SJSA1 (cell line): ENCODE measurements at places on chromosomes 12 and 14. TPM values are rescaled to one million over a fixed set of nuclear protein-coding genes. Genes with fewer than 3 reads are reported as not detected.
A peak's percentile ranks its signal among the peaks of the same experiment; 100 is the strongest.

DNA sequence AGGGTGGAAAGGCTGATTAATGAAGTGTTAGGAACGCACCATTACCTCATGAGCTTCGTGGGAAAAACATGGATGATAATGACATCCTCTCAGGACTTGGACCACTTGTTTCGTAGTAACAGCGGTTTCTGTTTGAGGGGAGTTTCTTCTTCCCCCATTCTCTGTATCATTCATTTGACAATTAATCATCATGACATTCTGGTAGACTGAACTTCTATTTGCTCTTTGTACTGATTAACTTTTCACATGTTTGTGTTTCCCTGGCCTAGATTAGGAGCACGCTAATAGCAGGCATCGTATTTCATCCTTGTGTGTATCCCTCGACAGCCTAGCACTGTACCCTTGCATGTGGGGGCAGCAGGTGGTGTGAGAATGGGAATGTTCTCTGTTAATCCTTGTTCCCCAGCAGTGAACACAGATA lies 8.0 kb downstream of the LRRC74A start:
- no peaks in the 10 kb centered on the region for H3K4me1 ChIP-seq
- H3K27me3 ChIP-seq = peaks cover 21% of the 10 kb centered on the region
- no peak for DNase-seq
- H3K27ac ChIP-seq = no peak overlapping the region

DNA sequence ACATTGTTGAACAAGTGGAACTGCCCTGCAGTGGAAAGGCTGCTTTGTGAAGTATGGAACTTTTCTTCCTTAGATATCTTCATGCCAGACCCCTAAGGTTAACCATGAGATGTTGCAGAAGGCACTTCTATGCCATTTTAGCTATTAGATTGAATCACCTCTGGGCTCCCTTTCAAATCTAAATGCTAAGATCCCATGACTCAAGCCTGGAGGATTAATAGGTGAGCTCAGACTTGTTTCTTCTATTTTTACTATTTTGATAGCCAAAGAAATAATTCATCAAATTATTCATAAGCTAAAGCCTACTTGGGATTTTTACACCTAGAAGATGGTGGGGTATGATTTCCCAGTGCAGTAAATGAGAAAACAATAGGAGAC lies 64.3 kb downstream of the DAD1 start:
- H3K4me3 ChIP-seq = no peak overlapping the region
- no peak overlapping the region for H3K27ac ChIP-seq
- DNase-seq = no peak
- H3K4me1 ChIP-seq = peaks cover 35% of the 10 kb centered on the region
- peaks cover 17% of the 10 kb centered on the region for H3K36me3 ChIP-seq

GRCh38 chr12:48021485-48022179 lies 17.4 kb upstream of the COL2A1 start:
- H3K4me1 ChIP-seq = no peaks in the 10 kb centered on the region
- no peaks in the 10 kb centered on the region for H3K36me3 ChIP-seq
- peak; percentile 86 for DNase-seq
- H3K27me3 ChIP-seq = peaks cover 98% of the 10 kb centered on the region
- H3K4me3 ChIP-seq = no peak overlapping the region

GRCh38 chr12:70556179-70556869 lies 80.9 kb downstream of the PTPRB start:
- 0 out of 2 replicates have a peak, but pooled peaks cover 4% of the 10 kb centered on the region for H3K36me3 ChIP-seq
- H3K4me3 ChIP-seq = no peak overlapping the region
- no peak overlapping the region for H3K27ac ChIP-seq
- H3K27me3 ChIP-seq = no peaks in the 10 kb centered on the region
- H3K4me1 ChIP-seq = no peaks in the 10 kb centered on the region
- DNase-seq = no peak

Gene ITPR2
- 82.3 and 85.0 TPM in 2 replicates for total RNA-seq

GRCh38 chr12:95151406-95151805 lies 65.9 kb downstream of the FGD6 start:
- H3K4me1 ChIP-seq = no peaks in the 10 kb centered on the region
- H3K36me3 ChIP-seq = no peaks in the 10 kb centered on the region
- H3K27me3 ChIP-seq = no peaks in the 10 kb centered on the region
- no peak overlapping the region for H3K27ac ChIP-seq
- no peak overlapping the region for H3K4me3 ChIP-seq
- DNase-seq = no peak

Gene PDZRN4
- not detected in 2 replicates for total RNA-seq

DNA sequence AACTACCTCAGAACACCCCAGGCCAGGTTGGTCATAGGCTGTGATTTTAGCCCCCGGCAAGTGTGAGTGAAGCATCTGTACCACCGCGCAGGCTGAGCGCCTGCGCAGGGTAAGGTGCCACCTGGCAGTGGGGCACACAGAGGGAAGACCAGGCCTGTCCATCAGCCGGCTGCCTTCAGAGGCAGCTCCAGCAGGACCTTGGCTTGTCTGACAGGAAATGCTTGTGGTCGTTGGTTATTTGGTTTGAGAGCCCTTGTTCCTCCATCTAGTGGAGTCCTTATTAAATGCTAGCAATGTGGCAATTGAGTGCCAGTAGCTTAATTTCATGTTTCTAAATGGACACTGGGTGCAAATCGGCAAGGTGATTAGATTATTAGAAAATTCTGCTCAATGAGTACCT lies 27.5 kb downstream of the SLC25A29 start:
- peaks cover 60% of the 10 kb centered on the region for H3K36me3 ChIP-seq
- DNase-seq = peak; percentile 49
- no peak overlapping the region for H3K4me3 ChIP-seq
- peaks cover 11% of the 10 kb centered on the region for H3K4me1 ChIP-seq
- no peaks in the 10 kb centered on the region for H3K27me3 ChIP-seq

DNA sequence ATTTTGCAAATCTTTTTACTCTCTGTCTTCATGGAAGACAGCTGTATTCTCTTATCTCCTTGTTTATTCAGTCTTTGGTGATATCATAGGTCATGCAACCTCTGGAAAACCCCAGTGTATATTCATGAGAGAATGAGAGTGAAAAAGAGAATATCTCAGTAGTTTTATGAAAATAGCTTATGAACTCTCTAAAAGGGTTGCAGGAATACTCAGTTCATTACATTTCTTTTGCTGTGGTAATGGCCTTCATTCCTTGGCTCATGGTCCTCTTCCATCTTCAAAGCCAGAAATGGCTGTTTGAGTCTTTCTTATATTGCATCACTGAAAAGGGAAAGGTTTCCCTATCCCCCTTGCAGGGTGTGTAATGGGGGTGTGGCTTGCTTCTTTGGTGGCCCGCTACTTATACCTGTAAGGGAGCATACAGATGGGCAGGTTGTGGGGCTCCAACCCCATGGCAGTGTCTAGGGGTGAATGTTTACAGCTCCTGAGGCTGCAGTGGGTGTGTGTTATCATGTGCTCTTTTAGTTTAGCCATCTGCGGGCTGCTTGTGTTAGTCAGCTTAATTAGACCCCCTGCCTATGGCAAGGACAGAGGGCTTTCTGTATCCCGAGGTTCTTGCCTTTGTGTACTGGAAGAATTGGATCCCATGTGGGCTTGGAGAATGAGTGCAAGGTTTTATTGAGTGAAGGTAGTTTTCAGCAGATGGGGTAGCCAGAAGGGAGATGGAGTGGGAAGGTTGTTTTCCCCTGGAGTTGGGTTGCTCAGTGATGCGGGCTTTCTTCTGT lies 150.2 kb downstream of the CCDC91 start:
- no peak overlapping the region for H3K27ac ChIP-seq
- no peak for DNase-seq
- no peak overlapping the region for H3K4me3 ChIP-seq
- no peaks in the 10 kb centered on the region for H3K36me3 ChIP-seq

DNA sequence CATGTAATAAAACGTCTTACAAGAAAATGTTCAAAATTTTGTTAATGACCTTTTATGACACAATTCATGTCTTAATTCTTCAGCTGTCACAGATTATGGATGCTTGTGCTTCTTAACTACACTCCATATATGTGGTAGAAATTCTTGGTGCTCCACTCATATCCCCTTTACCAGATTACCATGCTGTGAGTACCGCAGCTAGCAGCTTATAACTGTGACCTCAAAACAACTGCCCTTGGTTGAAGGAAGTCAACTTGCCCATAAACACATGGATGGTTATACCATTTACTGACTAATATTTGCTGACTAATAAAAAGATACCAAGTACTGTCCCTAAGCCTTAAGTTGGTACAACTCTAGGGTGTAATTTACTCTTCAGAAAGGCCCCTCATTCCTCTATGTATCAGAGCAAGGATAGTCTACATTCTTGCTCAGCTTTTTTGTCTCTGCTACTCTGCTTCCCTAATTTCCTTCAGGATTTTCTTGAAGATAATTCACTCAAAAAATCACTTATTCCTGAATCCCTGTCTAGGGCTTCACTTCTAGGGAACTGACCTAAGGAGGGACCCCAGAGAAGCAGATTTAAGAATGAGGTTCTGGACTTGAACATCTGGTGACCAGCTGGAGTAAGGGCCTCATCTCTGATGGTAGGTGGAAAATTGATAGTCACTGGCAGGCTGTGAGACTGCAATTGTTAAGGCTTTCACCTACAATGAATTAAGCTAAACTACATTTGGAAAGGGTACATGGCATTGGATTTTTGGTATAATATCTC lies 152.3 kb downstream of the SLC6A15 start:
- H3K27me3 ChIP-seq = no peaks in the 10 kb centered on the region
- no peak overlapping the region for H3K27ac ChIP-seq
- no peak for DNase-seq
- H3K4me1 ChIP-seq = no peaks in the 10 kb centered on the region
- no peaks in the 10 kb centered on the region for H3K36me3 ChIP-seq
- no peak overlapping the region for H3K4me3 ChIP-seq
